Activated CD4-positive, alpha-beta memory T cell treated with anti-CD3 and anti-CD28 coated beads for 36 hours (primary cell): ENCODE measurements at places on chromosomes 2 and 18. TPM values are rescaled to one million over a fixed set of nuclear protein-coding genes. Genes with fewer than 3 reads are reported as not detected.

The SLC14A1 gene
- 0.80 TPM for total RNA-seq

The SULT1C4 gene
- not detected for total RNA-seq

The TSN gene
- 68.8 TPM for total RNA-seq

The THUMPD2 gene
- total RNA-seq, result 11.5 TPM

The LIMS3 gene
- total RNA-seq, result 3.3 TPM

The LRRTM1 gene
- not detected for total RNA-seq

The TRMT61B gene
- 18.1 TPM for total RNA-seq

The TYMS gene
- total RNA-seq, result 281 TPM

The LBX2 gene
- total RNA-seq, result 0.63 TPM

The GNLY gene
- 22.8 TPM for total RNA-seq

The SERPINB12 gene
- total RNA-seq, result not detected

The GALR1 gene
- not detected for total RNA-seq

The CTNNA2 gene
- not detected for total RNA-seq

The XPO1 gene
- total RNA-seq, result 191 TPM

The PSMA8 gene
- 1.7 TPM for total RNA-seq

The CROCC2 gene
- total RNA-seq, result not detected

The STRADB gene
- total RNA-seq, result 19.8 TPM

The AKAIN1 gene
- not detected for total RNA-seq

The ABCG8 gene
- total RNA-seq, result not detected

The PCARE gene
- total RNA-seq, result not detected

The PSD4 gene
- 170 TPM for total RNA-seq
